Activated T-helper 1 cell treated with Interleukin-2 at 50 U/mL for 16 hours (primary cell): ENCODE measurements at places on chromosomes 2 and 18.
A peak's percentile ranks its signal among the peaks of the same experiment; 100 is the strongest.

DNA sequence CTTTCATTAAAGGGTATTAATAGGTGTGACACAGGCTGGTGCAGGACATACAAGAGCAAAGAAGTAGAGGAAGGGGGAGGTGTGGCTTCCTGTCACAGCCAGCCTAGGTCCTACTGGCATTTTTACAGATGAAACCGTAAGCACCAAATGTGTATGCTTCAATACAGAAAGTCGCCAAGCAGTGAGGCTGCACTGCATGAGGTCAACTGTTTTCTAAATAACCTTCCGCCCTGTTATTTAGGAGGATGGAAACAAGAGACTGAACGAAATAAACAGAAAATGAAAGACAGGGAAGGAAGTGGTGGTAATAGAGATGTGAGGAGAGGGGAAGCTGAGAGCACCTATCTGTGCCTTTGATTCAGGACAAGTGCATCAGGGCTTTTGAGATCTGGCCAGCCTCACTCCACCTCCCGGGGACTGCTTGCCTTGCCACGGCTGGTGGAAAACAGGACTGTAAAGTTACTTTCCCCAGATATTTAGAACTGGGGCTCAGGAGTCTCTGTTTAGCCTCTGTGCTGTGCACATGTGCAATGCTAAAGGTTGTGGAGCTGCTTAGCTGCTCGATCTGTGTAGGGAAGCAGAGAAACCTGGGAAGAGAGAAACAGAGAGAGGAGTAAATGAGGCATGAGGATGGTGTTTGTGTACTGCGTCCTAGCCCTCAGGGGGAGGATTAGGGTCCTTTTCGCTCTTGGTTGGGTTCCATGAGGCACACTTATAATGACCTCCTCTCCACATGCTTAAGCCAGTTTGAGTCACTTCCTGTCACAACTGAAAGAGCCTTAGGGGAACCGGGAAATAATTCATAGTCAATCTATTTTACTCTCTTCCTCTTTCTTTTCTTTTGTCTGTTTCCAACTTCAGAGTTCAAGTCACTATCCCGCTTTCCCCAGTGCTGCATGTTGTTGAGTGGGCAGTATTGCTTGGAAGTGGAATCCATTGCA lies 62.3 kb upstream of the BOD1L2 start:
- DNase-seq, result no peak

GRCh38 chr18:74604774-74605173 lies 7.1 kb downstream of the ZNF407 start:
- no peak for DNase-seq

DNA sequence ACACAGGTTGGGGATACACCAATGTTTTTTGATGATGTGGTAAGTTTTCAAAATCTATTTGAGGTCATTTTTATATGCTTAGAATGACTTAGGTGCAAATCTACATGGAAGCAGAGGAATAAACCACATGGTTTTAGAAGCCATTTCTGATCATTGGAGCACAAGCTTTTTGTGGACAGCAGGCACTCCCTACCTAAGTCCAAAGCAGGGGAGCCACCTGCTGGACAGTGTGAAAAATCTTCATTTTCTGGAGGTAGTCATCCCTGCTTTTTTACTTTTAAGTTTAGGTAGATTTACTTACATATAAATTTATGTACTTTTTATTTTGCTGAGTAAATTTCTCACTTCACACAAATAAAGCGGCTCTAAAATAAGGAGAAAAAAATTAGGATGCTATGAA lies 323.2 kb downstream of the PLCL1 start:
- no peak for DNase-seq

DNA sequence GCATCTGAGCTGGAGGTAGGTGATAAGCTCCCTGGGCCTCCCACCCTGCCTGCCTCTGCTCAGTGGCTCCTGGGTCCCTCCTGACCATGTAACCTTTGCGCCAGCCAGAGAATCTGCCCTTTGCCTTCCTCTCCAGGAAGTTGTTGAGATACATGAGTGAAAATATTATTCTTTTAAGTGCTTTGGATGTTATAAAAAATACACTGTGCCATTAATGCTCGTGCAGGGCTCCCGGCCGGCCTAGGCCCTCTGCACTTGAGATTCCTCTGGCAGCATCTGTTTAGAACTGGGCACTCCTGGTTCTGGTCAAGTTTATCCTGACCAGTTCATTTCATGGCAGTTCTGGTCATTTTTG lies 18.8 kb downstream of the AGAP1 start:
- no peak for DNase-seq

DNA sequence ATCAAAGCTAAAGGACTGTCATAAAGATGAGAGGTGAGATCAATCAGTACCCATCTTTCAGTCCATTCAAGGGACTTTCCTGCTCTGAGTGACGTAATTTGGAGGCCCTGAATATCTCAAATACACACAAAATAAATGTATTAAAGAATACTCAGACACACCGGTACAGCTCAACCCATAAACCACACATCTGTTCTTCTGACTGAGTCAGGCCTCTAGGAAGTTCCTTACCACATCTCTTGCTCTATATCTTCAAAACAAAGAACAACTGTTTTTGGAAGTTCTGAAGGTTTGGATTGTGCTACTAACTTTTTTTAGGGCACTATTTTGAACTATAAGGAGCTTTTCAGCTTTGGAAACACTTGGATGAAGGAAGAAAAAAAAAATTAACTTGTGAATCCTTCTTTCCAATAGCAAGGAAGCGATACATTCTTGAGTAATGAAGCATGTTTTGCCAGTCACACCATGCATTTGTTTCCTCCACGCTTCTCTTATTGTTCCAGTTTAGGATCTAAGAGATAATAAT lies 866.5 kb upstream of the VRK2 start:
- DNase-seq, result no peak

DNA sequence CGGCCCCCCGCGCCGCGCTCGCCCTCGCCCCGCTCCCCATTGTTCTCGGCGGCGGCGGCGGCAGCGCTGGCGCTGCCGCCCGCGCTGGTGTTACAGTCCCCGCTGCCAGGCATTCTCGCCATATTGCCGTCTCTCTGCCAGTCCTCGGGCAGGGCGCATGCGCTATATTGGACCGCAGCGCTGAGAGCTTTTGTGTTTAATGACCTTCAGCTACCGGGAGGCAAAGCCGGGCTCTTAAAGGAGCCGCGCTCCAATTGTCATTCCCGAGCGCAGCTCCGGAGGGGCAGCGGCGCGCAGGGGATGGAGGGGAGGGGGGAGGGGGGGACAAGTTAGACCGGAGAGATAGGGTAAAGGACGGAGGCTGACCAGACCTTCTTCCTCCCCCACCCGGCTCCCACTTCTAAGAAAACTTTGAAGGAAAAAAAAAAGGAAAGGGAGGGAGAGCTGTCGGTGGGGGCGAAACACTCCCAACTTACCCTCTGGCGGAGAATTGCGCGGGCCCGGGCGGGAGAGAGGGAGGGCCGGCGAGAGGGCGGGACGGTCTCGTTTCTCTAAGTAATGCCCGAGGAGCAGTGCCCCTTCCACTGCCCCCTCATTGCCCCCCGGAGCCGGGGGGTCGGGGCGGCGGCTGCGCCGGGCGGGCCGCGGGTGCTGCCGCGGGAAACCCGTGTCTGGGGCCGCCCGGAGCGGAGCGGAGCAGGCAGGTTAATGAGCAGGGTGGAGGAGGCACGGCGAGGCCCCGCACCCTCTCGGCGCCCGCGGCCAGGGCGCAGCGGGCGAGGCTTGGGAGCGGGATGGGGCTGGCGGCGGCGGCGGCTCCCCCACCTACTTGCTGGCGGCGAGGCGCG lies at the start of gene KCTD1:
Gene KCTD1, minus strand, starts transcription at position 139 of the 848 bp plus-strand sequence. Its CDS starts 17 bp downstream, at position 122.
- DNase-seq, result peak; percentile 30

DNA sequence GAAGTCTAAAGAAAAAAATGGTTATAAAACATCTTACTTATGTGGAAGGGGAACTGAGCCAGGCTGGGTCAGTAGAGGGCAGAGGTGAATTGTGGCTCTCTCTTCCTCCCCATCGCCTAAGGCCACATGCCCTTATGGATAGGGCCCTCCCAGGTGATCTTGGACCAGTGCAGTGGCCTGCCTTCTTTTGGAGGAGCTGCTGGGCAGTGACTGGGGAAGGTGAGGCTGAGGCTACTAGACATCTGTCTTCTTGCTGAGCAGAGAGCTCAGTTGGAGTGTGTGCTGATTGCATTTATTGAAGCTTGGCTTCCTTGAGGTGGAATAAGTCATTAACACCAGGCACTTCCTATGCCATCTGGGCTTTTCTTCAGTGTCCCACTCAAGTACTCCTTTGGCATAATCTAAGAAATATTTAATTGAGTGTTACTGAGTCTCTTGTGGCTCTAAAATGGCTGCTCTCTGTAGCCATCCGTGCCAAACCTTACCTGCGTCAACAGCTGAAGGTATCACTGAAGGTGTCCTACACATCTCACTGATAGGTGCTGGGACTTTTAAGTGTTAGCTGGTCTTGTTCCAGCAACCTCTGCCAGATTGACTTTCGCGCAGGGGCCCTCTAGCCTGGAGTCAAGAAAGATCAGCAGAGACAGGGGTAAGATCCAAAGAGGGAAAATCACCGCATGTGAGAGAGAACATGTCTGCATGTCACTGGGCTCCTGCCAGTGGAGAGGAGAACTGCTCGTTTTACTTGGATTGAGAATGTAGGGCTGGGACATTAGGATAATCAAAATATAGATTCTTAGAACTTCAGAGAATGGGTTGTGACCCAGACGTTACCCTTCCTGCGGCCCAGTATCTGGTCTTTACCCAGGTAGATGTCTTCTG lies 256.1 kb downstream of the LTBP1 start:
- DNase-seq, result no peak

DNA sequence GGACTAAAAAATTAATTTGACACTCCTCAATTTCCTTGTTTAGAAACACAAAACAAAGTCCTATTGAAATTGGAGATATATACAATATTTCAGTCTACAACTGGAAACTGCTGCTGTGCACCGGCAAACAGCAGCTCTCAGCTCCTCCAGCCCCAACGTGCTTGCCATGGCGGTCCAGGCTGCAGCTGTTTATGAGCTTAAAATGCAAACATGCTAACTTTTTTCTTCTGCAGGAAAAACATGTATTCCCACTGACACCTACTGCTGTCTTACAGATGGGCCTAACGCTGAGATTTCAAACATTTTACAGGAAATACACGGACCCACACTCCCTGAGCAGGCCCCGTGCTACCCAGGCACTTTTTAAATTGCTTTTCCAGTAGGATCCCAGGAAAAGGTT lies 195.5 kb downstream of the BCL11A start:
- no peak for DNase-seq

- no peak for DNase-seq
These were observed 106.7 kb upstream of the CTDP1 start for GRCh38 chr18:79572848-79573451.

GRCh38 chr2:134203175-134203574 lies 50.7 kb upstream of the MGAT5 start:
- no peak for DNase-seq

GRCh38 chr18:46718501-46719341 lies 38.1 kb downstream of the ST8SIA5 start:
- DNase-seq, result no peak

GRCh38 chr18:73408469-73408868 lies 540.7 kb upstream of the NETO1 start:
- DNase-seq, result no peak

- no peak for DNase-seq
These were observed 315.6 kb downstream of the SETBP1 start for GRCh38 chr18:44996261-44996660.

- DNase-seq, result no peak
These were observed 213.9 kb downstream of the TFCP2L1 start for GRCh38 chr2:121071034-121071504.

- no peak for DNase-seq
These were observed 114.3 kb upstream of the PNPT1 start for GRCh38 chr2:55807900-55808299.

- DNase-seq, result no peak
These were observed 4.7 kb upstream of the GLS start for GRCh38 chr2:190875891-190876290.

- DNase-seq, result no peak
These were observed 9.3 kb upstream of the AGBL5 start for GRCh38 chr2:27042159-27042661.

- no peak for DNase-seq
These were observed 60.6 kb upstream of the DARS1 start for GRCh38 chr2:136045835-136046570.

GRCh38 chr2:45259138-45259537 lies 249.9 kb upstream of the SIX2 start:
- DNase-seq, result no peak

DNA sequence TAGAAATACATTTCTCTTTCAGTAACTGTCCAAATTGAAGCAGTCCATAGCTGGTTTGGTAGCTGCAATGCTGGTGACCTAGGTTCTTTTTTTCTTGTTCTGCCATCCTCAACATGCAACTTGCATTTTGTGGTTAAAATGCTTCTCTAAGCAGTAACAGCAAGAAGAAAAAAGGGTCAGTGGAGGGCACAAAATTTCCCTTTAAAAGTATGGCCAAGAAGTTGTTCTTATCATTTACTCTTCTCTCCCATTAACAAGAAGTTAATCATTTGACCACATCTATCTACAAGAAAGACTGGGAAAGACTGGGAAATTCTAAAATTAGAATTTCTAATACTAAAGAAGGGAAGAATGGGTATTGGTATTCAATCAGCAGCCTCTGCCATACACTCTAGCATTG lies 569.9 kb downstream of the CPS1 start:
- no peak for DNase-seq

- DNase-seq, result no peak
These were observed 2.8 kb upstream of the CENPA start for GRCh38 chr2:26782876-26783704.

DNA sequence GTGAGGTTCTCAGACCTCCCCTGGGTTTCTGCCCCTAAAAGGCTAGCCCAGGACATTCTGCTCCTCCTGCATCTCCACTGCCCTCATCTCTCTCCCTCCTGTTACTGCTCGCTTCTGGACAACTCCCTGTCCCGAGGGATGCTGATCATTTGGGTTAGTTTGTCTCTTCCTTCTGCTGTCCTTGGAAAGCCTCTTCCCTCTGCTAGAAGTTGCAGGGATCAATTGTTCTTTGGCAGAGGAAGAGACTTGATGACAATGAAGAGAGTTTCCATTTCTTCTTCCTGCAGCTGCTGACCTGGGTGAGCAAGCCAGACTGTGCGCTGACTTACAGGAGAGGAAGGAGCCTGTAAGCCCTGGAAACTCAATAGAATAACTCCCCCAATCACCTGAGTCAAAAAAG lies 68.9 kb downstream of the RDH14 start:
- DNase-seq, result no peak

- DNase-seq, result no peak
These were observed 91.9 kb upstream of the KLHL29 start for GRCh38 chr2:23293063-23293462.

- DNase-seq, result no peak
These were observed 200.9 kb upstream of the EPAS1 start for GRCh38 chr2:46096260-46096659.

DNA sequence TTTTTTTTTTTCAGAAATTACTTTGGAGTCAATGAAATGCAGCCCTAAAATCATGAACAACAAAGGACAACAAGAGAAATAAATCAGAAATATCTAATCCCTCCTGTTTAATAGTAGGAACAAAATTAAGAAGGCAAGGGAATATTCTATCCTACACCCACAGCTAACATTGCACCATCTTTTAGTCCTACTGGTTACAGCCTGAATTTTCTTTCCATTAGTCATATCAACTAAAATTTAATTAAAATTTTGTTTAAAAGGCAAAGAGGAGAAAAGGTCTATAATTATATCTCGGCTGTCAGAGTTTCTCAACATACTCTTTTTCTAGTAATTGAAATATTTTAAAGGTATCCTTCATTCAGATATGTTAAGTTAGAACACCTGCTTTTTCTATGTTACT lies 61.9 kb downstream of the DTNA start:
- no peak for DNase-seq

GRCh38 chr2:63301481-63301880 lies 250.9 kb downstream of the OTX1 start:
- DNase-seq, result no peak
